CD4-positive, alpha-beta T cell treated with Interleukin-6 at 100 ng/mL for 8 hours (primary cell): ENCODE measurements at places on chromosomes 5 and 9.

- DNase-seq: no peak
These were observed 163.2 kb upstream of the TRPC7 start for GRCh38 chr5:136528481-136529030.

- DNase-seq: no peak
These were observed 54.5 kb upstream of the EQTN start for GRCh38 chr9:27351438-27351837.

DNA sequence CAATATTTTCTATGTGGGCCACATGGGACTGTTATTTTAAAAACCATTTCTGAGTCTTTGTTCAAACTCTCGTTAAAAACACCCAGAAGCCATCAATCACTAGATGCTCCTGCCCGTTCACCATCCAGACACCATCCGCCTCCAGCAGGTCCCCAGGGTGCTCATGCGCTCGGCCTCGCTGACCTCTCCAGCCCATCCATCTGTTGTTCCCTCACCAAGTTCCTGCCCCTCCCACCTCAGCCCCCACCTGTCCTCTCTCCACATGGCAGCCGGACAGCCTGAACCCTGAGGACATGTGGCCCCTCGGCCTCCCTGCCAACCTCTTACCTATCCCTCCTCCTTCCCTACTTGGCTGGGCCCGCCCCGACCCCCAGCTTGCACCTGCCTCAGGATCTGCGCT is 31.6 kb downstream of the NSUN2 start:
- no peak for DNase-seq

GRCh38 chr9:108835831-108836230 is 20.0 kb downstream of the ACTL7B start:
- DNase-seq: no peak

- DNase-seq: no peak
These were observed 7.1 kb upstream of the DELE1 start for GRCh38 chr5:141916522-141916921.

- DNase-seq: no peak
These were observed 296.3 kb downstream of the CWC27 start for GRCh38 chr5:65065001-65065511.

DNA sequence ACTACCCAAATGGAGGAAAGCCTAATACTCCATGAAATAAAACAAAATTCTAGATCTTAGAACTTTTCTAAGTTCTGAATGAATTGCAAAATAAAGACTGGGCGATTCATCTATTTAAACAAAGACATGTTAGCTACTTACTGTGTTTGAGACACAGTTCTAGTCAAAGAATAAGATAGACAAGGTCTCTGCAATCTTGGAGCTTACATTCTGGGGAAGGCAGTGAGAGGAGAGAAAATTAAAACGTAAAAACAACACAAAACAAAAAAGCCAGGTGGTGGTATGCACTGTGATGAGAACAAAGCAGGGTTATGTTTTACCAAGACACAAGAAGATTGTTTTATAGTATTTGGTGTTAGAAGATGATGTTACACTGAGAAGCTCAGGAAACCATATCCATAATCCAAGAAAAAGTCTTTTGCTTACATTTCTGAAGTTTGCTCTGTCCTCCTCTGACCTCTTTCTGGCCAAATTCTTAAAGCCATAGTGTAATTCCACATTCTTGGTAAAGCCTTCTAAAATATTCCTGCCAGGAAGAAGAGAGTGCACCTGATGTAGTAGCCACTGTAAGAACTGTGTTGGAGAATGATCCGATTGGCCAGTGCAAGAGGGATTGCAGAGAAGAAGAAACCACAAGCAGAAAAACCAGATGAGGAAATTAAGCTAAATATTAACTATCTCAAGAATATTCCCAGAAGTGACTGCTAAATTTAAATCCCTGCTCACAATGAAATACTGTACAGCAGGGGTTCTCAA is 218.4 kb downstream of the PCSK1 start:
- no peak for DNase-seq

GRCh38 chr5:180642779-180643178 is 6.6 kb downstream of the FLT4 start:
- DNase-seq: no peak

DNA sequence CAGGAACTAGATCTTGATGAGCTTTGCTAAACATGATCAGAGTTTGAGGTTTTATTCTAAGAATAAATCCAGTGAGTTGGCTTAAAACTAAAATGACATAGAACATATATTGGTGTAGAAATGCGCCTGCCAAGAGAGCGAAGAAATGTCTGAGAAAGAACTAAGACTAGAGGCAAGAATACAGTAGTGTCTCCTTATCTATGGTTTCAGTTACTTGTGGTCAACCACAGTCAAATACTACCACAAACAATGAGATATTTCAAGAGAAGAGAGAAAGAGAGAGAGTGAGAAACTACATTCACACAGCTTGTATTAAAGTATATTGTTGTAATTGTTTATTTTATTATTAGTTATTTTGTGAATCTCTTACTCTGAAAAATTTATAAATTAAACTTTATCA is 254.4 kb upstream of the CDH10 start:
- DNase-seq: no peak

DNA sequence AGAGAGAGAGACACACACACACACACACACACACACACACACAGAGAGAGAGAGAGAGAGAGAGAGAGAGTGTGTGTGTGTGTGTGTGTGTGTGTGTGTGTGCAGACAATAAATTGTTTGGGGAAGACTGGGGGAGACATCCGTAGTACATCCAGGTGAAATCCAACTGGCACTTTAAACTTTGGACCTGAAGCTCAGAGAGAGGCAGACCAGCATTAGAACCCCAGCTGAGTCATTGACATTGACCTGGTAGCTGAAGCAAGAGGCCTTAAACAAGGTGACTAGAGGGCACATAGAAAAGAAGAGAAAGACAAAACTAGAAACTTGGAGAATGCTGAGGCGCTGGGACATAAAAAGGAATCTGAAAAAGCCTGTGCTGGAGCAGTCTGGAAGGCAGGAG is 251.5 kb downstream of the CRB2 start:
- no peak for DNase-seq

DNA sequence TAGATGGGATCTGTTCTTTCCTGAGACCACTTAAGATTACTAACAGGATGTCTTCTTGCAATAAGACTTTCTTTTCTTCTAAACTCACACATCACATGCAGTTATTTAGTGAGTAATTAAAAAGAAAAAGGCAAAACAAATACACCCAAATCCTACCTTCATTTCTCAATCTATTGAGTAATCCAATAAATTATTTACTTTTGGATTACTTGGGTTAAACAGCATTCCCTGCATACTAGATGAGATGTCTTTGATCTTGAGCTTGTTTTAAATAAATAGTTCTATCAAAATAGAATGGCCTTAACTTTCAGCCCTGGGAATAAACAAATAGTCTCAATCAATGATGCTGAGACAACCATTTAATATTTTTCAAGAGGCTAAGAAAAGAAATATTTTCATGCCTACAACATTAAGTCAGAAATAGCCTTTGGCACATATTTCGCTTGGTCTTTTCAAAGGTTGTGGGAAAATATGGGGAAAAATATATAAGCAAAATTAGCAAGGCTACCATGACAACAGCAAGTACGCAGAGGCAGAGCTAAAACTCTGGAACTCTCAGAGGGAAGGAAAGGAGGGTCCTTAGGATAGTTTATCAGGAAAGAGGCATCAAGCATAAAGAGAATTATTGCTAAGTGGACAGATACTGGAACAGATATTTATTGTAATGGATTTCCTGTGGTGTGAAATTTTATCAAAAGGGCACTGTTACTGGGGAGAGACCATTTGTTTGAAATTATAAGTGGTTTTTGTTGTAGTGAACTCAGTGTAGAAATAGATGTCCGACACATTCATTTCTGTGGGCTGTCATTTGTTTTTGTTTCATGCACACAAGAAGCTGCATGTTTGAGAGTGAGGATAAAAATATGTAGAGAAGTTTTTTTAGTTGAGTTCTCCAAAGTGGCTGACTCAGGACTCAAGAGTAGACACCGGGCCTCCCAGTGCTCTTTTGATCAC is 70.2 kb upstream of the CDH6 start:
- no peak for DNase-seq
